Fibroblast of mammary gland (primary cell): ENCODE measurements at places on chromosomes 1 and 21.

GRCh38 chr1:174871886-174872285, 127.9 kb upstream of the CACYBP start:
- DNase-seq = no peak

- DNase-seq = peak; percentile 16
Observed at GRCh38 chr1:84997667-84998600, 1.0 kb upstream of the MCOLN2 start.

GRCh38 chr1:233884461-233885151, 19.9 kb upstream of the SLC35F3 start:
- no peak for DNase-seq

DNA sequence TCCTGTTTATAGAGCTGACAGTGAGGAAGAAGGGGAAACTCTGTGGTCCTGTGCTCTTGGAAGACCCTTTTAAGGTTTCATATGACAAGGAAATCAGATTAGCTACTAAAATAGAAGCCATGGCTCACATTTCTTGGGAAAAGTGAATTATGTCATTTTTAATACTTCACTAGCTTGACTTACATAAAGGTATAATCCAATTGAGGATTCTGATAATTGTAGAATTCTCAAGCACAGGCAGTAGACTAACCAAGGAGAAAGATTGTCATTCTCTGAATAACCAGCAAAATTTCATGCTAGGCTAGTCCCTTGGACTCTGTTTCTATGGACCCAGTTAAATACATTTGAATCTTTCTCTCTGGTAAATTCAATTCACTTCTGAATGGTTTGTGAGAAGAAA, 613.0 kb upstream of the BEND5 start:
- DNase-seq = no peak

DNA sequence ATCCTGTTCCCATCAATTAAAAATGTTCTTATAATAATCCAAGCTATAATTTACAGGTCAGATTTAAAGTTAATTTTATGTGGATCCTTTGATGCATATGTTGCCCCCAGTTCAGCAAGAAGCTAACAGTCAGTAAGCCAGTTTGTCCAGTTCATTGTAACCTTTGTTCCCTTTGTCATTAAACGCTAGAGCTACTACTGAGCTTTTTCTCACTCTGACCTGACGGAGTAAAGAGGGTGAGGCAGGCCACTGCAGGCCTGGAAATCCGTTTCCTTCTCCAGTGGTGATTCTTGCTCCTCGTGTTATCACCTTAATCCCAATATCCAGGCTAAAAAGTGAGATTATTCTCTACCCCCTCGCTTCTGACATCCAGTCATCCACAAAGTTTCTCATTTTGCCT, 10.2 kb downstream of the YBX1 start:
- DNase-seq = no peak

- peak; percentile 80 for DNase-seq
Observed at GRCh38 chr1:170732252-170732588, 68.3 kb downstream of the PRRX1 start.

GRCh38 chr1:217419194-217419551, 211.7 kb downstream of the GPATCH2 start:
- DNase-seq = no peak

- DNase-seq = peak; percentile 74
Observed at GRCh38 chr1:151312411-151312810, 14.8 kb downstream of the PI4KB start.

DNA sequence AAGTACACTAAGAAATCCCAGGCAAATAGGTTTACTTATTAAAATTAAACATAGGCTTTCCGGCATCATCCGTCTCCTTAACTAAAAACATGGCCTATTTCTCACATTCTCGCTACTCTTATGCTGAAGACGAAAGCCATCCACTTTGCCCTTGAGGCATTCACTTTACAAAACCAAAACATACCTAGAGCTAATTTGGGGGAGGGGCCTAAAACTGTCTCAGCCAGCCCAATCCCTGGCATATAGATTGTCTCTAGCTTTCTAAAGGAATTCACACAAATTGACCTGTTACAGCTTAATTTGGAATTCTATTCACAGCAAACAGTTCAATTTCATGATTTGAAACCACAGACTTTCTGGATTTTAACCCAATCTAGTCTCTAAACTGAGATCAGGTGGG, 34.8 kb downstream of the SLC35D1 start:
- DNase-seq = no peak
